G401 (cell line): ENCODE measurements at places on chromosomes 6 and 20.
A peak's percentile ranks its signal among the peaks of the same experiment; 100 is the strongest.

DNA sequence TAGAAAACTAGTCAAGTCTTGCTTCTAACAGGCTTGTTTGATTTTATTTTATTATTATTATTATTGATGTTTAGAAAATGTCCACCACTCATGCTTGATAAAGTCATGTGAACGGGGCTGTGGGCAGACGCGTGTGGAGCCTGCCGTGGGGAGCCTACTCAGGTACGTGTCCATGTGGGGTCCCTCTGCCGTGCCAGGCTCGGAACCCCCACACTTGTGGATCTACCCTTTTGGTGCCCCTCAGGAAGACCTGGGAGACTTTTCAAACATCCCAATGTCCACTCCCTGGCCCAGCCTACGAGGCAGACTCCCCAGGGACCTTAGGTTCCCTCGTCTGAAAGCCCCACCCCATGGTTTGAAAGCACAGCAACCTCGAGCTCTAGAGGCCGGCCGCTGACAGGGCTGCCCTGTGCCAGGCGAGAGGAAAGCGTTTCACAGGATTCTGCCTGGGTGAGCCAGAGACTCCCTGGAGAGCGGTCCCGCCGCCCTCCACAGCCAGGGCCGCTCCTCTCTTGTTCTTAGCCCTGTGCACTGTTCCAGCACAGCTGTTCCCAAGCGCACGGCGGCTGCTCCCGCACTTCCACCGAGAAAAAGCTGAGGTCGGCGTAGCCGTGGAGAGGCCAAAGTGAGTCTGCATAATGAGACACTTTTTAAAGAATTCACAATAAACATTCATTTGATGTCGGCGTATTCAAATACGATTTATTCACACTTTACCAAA is 249.7 kb downstream of the TTLL2 start:
- no peak for DNase-seq

DNA sequence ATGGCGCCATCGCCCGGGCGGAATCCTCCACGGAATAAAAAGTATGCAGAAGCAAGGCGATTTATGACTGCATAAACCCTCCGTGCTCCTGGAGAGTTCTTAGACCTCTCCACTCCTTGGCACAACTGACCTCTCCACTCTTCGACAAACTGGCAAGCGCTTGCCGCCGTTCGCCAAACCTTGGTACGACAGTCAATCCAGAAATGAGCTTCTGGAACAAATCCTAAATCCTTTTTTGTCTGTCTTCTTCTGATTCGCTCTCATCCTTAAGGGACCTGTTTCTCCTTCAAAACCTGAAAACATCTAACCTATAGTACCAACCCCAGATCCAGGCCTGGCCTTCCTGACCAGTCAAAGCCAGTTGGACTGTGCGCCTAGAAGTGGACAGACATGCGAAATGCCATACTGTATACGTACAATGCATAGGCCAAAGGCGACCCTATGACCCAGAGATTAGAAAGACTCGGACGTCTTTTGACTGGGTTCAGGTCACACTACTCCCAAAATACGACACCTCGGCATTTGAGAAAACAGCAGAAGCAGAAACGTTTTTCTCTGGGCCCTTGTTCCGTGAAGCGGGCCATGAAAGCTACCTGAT is 59.4 kb downstream of the TRIM27 start:
- DNase-seq = peak; percentile 83

- DNase-seq = no peak
Measured at GRCh38 chr6:4675121-4675520, 101.1 kb upstream of the CDYL start.

DNA sequence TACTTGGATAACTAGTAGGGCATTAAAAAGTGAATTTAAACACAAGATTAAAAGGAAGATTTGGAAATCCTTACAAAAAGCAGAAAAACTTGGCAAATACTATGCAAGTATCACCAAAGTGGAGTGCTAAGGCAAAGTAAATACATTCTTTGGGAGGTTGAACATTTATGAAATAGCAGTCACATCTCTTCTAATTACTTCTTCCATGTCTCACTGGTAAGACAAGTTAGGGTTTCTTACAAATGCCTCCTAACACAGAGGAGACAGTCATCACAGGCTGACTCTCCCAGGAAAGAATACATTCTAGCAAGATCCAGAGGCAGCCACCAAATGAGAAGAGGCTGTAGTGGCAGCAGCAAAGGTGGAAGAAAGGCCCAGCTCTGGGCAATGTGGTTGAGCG is 298.2 kb downstream of the BTBD9 start:
- no peak for DNase-seq

- peak; percentile 17 for DNase-seq
Measured at GRCh38 chr6:24492475-24492874, 2.3 kb upstream of the ALDH5A1 start.

- no peak for DNase-seq
Measured at GRCh38 chr6:150098155-150098554, 29.2 kb upstream of the ULBP3 start.

- DNase-seq = peak; percentile 6
Measured at GRCh38 chr6:17278289-17279063, 2.7 kb upstream of the RBM24 start.

DNA sequence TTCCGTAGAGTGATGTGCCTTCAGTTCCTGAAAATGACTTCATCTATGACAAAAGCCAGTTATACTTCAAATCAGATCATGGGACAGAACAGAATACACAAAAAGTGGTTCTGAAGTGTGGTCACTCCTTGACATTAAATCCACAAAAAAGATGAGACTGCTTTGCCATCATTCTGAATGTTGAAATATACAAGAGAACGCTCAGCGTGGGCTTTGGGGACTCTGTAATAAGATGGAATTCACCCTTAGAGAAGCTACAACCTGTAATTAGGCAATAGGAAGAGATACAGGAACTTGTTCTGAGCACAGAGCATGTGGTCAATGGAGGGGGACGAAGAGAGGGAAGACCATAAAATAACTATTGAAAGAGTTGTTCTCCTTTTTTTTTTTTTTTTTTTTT is 184.3 kb downstream of the CARMIL1 start:
- DNase-seq = no peak

DNA sequence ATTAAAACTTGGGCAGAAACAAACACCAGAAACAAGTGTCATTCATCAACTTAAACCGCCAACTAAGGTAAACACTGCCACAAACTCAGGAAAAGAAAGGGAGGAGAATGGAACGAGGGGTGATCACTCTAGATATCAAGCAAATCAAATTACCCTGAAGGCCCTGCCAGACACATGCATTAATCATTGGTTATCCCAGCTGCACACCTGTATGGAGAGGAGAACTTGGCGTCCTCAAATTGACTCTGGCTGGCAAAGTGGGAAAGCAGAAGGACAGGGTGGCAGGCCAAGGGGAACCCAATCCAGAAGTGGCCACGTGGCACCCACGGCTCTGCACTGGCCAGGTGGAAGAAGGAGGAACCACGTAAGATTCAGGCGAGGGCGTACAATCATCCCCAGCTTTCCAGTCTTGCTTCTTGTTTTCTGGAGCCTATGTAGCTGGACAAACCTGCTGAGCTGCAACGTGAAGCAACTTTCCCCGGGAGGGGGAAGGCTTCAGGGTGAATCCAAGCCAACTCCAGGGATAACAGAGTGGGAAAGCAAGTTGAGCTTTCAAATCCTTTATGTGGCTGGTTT is 156.2 kb upstream of the JARID2 start:
- DNase-seq = no peak

DNA sequence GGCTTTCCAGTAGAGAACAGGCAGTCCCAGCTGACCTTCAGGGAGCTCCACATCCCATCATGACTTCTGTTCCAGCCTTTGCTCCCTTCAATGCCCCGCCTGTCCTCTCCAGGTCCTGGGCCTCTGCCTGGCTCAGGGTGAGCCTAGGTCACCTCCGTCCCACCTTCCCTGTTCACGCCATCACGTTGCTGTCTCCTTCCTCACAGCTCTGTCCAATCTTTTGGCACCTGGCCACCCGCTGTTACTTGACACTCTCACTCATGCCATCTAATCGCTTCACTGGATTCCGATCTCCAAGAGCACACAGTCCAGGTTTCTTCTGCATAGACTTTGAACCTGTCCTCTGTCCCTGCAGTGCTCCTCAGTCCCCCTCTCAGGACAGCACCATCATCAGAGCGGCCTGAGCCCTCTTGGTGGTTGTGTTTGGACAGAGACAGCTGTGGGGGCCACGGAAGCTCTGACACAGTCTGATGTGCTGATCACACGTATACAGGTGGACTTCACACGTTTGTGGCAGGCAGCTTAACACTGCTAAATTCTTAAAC is 34.7 kb upstream of the TIAM2 start:
- no peak for DNase-seq

DNA sequence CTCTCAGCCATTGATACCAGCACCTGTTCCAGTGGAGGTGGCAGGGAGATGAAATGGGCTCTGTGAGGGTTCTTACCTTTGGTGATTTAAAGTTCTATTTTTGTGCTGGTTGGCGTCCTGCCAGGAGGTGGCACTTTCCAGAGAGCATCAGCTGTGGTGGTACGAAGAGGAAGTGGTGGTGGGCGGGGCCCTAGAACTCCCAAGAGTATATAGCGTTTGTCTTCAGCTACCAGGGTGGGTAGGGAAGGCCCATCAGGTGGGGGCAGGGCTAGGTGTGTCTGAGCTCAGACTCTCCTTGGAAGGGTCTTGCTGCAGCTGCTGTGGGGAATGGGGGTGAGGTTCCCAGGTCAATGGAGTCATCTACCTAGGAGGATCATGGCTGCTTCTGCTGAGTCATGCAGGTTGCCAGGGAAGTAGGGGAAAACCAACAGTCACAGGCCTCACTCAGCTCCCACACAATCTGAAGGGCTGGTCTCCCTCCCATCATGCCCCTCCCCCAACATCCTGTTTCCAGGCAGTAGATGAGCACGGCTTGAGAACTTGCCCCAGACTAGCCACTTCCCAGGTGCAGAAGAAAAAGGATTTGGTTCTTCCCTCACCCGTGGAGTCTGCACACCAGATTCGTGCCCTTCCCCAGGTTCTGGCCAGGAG is 46.6 kb downstream of the MOXD1 start:
- DNase-seq = no peak

GRCh38 chr6:21953831-21954801 is 342.7 kb downstream of the PRL start:
- DNase-seq = no peak

- no peak for DNase-seq
Measured at GRCh38 chr6:18985996-18986395, 598.8 kb downstream of the RNF144B start.

DNA sequence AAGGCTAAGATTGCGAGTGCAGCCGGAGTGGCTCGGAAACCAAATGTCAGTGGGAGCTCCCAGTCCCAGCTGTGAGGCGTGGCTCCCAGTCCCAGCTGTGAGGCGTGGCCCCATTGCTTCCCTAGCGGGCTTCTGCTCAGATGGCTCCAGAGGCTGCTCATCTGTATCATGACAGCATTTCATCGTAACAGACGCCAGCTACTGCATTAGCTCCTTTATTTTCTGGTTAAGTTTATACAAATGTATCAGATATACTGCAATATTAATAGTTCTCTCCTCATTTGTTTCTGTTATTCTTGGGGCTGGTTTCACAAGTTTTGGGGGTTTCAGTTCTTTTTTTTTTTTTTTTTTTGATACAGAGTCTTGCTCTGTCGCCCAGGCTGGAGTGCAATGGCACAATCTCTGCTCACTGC is 34.7 kb upstream of the TBXT start:
- no peak for DNase-seq

GRCh38 chr6:934686-935085 is 241.7 kb upstream of the EXOC2 start:
- no peak for DNase-seq

DNA sequence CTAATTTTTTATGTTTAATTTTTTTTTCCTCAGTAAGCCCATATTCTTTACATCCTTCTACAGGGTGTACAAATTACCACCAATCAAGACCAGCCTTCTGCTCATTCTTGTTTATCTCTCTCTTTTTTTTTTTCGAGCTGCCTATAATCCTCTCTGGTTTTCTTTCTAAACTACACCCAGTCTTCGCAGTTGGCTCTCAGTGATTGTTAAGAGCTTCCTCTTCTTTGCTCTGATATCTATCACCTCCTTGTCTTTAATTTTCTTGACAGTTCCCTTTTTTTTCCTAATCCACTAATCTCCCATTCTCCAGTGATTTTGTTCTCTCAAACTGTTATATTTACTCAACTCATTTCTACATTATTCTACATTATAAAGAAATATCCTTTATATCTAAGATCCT is 38.5 kb upstream of the PTPRK start:
- DNase-seq = no peak

DNA sequence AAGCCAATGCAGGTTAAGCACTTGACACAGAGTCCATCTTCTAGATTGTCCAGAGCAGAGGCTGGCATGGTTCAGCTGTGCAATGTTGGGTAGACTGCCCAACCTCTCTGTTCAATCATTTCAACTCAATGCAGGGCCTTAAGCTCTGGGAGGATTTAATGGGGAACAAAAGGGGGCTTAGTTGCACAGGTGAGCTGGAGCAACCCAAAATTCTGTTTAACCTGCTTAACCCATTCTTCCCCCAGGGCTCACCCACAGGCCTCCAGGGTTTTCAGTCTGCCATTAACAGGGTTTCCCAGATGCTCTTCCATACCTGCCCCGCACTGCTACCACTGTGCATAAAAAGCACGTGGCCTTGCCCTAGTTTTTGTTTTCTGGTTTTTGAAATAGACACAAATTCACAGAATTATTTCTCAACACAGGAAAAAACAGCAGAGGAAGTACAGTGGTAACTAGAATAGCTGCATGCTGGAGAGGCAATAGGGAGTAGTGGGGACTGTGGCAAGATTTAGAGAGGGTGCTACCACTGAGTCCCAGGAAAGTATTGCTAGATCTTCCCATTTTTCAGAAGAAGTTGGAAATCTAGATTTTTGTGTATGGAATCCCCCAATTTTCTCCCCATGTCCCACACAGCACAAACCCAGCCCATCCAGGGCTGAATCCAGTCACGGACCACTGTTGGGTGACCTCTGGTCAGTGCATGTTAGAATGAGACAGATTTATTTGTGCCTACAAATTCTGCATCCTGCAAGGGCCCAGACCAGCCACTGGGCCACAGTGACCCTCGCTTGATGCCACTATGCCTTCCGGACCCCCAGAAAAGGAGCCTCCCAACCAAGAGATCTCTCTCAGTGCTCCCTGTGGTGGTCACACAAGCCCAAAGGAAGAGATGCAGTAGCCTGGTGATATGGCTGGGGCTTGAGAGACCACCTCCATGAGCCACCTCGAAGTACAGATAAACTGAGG is 4.6 kb downstream of the PTGIS start:
- DNase-seq = no peak

GRCh38 chr20:51482836-51483473 is 59.6 kb downstream of the NFATC2 start:
- DNase-seq = no peak

DNA sequence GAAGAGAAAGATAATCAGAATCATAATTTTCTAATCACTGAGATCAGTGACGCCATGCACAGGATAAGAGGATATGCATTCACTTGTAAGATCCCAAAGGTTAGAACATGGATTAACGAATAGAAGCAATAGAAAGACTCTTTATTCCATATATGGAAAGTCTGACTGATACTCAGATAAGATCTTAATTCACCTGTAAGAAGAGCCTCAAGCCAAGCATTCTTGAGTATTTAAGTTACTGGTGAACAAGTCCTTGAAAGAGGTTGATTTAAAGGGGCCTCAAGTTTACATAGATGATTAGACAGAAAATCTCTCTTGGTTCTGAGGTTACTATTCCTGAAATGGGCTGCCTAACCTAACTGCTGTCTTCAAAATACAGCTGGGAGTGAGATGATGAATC is 53.8 kb upstream of the MTRF1L start:
- no peak for DNase-seq
